ENCODE measurements at places on chromosomes 3 and 15.

DNA sequence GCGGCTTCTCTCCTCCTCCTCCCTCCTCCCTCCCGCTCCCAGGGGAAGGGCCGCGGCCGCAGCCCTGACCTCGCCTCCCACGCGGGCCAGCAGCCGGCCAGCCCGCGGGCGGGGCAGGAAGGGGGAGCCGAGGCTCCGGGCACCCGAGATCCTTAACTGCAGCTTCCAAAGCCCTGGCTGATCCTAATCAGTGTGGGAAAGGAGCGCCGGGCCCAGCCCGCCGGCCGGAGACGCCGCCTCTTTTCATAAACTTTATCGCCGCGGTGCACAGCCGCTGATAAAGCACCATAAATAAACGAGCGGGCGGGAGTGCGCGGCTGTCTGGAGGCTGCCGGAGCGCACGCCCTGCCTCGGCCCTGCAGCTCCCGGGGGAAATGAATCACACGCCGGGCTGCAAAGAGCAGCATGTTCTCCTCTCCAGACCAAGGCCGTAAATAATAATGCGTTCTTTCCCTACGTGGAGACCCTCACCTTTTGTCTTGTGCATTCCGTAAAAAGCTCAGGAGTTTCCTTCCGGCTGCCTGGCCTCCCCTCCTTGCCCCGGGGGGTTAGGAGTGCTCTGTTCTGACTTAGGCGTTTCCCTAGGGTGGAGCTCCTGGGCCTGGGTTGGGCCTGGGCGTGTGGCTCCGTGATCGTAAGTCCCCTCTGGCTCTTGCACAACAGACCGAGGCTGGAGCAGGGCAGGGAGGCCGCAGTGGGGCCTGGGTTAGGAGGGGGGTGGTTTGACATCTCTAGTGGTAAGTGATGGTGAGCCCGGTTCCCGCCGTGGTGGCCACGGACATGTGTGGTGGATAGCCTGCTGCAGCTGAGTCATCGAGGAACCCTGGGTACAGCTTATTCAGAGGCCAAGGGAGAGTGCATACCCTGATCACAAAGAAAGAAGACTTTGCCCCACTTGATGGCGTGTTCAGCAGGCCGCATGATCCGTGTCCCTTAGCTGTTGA is 132.6 kb upstream of the HES1 start:
- H3K27me3 ChIP-seq = no peaks in the 10 kb centered on the region
- DNase-seq = peak; percentile 71
- peaks cover 34% of the 10 kb centered on the region for H3K4me1 ChIP-seq
- no peaks in the 10 kb centered on the region for H3K36me3 ChIP-seq
- peak overlapping the region; percentile 72 for H3K27ac ChIP-seq
- peak overlapping the region; percentile 47 for H3K4me3 ChIP-seq

DNA sequence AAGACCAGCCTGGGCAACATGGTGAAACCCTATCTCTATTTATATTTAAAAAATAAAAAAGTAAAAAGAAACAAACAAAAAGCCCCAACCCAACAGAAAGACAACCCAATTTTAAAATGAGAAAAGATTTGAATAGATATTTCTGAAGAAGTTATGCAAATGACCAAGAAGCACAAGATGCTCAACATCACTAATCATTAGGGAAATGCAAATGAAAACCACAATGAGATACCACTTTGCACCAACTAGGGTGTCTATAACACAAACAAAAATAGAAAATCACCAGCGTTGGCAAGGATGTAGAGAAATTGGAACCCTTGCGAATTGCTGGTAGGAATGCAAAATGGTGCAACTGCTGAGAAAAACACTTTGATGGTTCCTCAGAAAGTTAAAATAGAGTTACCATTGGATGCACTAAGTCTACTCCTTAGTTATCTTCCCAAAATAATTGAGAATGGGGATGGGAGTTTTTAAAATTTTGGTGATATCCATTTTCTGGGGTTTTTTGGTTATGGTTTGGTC is 45.8 kb upstream of the CCNB2 start:
- DNase-seq = no peak
- H3K4me3 ChIP-seq = no peak overlapping the region
- no peaks in the 10 kb centered on the region for H3K4me1 ChIP-seq
- no peaks in the 10 kb centered on the region for H3K27me3 ChIP-seq
- no peak overlapping the region for H3K27ac ChIP-seq

DNA sequence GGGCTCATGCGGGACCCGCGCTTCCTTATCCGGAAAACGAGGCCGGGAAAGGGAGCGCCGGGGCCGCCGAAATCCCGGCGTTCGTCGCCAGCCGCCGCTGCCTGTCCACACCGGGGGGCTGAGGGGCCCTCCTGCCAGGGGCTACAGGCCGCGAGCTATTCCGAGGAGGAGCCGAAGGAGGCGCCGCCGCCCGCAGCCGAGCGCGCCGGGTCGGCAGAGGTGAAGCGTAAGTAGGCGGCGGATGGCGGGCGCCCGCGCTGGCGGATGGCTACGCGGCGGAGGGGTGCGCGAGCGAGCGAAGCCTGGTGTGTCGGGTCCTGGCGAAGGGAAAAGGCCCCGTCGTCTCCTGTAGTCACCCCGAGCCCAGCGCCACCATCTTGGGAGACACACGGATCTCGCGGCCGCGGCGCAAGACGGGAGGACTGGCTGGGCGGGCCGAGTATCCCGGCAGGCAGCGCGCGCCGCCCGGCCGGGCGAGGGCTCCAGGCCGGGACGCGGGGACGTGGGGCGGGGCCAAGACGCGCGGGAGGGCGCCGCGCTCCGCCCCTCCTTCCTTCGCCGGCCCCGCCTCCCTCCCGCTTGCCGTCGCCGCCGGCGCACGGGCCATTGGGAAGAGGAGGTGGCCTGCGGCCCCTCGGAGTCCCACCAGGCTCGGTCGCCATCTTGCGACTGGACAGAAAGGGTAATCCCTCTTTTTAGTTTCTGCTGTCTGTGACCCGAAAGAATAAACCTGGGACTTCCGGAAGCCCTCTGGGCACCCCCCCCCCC is at the start of gene UBE3A:
UBE3A (minus strand) TSS at position 424 of the 768 bp plus-strand sequence. CDS start 29,917 bp downstream, outside the sequence.
- peak; percentile 30 for DNase-seq
- H3K4me1 ChIP-seq = peaks cover 4% of the 10 kb centered on the region
- peak within 1 kb of the TSS; percentile 94 for H3K27ac ChIP-seq
- H3K36me3 ChIP-seq = no peaks in the 10 kb centered on the region
- H3K4me3 ChIP-seq = peak within 1 kb of the TSS; percentile 95

GRCh38 chr3:109442531-109442930 is 105.2 kb upstream of the DPPA4 start:
- no peak overlapping the region for H3K4me3 ChIP-seq
- H3K27ac ChIP-seq = no peak overlapping the region
- H3K27me3 ChIP-seq = no peaks in the 10 kb centered on the region
- DNase-seq = no peak

- no peaks in the 10 kb centered on the region for H3K36me3 ChIP-seq
- no peaks in the 10 kb centered on the region for H3K27me3 ChIP-seq
- H3K4me3 ChIP-seq = no peak overlapping the region
- H3K27ac ChIP-seq = no peak overlapping the region
Measured at GRCh38 chr3:101829874-101830273, 19.4 kb upstream of the NFKBIZ start.

GRCh38 chr3:124882816-124883747 is 4.1 kb downstream of the ITGB5 start:
- peaks cover 64% of the 10 kb centered on the region for H3K4me1 ChIP-seq
- H3K4me3 ChIP-seq = no peak overlapping the region
- no peaks in the 10 kb centered on the region for H3K27me3 ChIP-seq

- no peak overlapping the region for H3K4me3 ChIP-seq
- no peaks in the 10 kb centered on the region for H3K4me1 ChIP-seq
- no peak overlapping the region for H3K27ac ChIP-seq
- no peaks in the 10 kb centered on the region for H3K27me3 ChIP-seq
- DNase-seq = no peak
Measured at GRCh38 chr3:132788301-132788671, 66.1 kb upstream of the NPHP3 start.

DNA sequence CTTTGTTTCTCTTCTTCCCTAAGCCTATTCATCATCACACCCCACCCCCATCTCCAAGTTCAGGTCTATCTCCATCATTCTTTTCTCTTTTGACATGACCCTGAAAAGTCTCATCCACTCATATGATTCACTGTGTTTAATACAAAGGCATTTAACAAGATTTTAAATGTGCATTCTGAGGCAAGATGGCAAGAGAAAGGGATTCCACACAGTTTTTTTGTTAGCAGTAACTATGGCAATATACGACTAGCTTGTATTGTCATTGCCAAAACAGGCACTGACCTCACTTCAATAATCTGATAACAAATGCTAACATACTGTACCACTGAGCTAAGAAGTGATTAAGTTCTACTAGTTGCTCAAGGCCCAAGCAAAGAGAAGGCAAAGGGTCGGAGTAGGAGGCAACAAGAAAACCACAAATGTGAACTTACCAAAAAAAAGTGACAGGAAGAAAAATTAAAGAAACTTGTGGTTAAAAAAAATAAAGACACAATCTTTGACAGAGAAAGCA is 53.2 kb downstream of the FBN1 start:
- H3K4me1 ChIP-seq = no peaks in the 10 kb centered on the region
- H3K27ac ChIP-seq = no peak overlapping the region
- no peaks in the 10 kb centered on the region for H3K36me3 ChIP-seq
- no peak overlapping the region for H3K4me3 ChIP-seq

- H3K27me3 ChIP-seq = no peaks in the 10 kb centered on the region
- DNase-seq = no peak
- peak overlapping the region; percentile 86 for H3K4me3 ChIP-seq
- peaks cover 20% of the 10 kb centered on the region for H3K4me1 ChIP-seq
- peak overlapping the region; percentile 86 for H3K27ac ChIP-seq
- no peaks in the 10 kb centered on the region for H3K36me3 ChIP-seq
Measured at GRCh38 chr3:51671734-51672475, 853 bp downstream of the TEX264 start.

- H3K4me1 ChIP-seq = no peaks in the 10 kb centered on the region
- DNase-seq = no peak
- no peaks in the 10 kb centered on the region for H3K27me3 ChIP-seq
- H3K27ac ChIP-seq = no peak overlapping the region
- H3K4me3 ChIP-seq = no peak overlapping the region
Measured at GRCh38 chr3:45035441-45036301, 9.6 kb downstream of the CLEC3B start.

GRCh38 chr15:66803182-66803729 is 101.2 kb downstream of the SMAD6 start:
- no peak overlapping the region for H3K4me3 ChIP-seq
- peak; percentile 80 for DNase-seq
- H3K27me3 ChIP-seq = no peaks in the 10 kb centered on the region
- H3K27ac ChIP-seq = peak overlapping the region; percentile 99
- H3K36me3 ChIP-seq = no peaks in the 10 kb centered on the region

DNA sequence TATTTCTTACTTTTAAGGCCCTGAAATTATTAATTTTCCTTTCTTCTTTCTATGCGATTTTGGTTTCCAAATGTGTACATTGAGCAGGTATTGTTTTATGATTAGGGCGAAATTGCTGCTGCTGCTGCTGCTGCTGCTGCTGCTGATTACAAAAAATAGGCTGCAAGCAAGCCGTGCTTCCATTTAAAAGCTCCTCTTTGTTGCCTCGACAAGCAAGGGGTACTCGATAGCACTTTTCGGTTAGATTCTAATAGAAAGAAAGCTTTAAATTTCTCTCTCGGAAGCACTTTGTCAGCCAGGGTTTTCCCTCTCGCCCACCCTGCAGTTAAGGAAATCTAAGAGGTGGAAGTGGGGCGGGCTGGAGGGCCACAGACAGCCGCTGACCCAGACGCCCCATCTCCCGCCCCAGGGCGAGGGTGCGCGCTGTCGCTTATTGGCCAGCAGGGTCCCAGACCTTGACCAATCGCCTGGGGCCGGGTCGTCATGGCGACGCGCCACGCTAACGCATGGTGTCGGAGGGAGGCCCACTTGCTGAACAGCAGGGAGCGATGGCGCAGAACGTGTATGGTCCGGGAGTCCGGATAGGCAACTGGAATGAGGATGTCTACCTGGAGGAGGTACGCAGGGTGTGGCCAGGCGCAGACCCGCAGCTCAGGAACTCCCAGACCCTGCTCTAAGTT is at the start of gene CFAP161:
CFAP161 (plus strand) TSS at position 489 of the 680 bp plus-strand sequence; CDS start at position 549, 60 bp downstream.
- H3K27ac ChIP-seq = no peak within 1 kb of the TSS
- DNase-seq = no peak
- H3K4me1 ChIP-seq = no peaks in the 10 kb centered on the region
- H3K4me3 ChIP-seq = peak within 1 kb of the TSS; percentile 14
- H3K36me3 ChIP-seq = no peaks in the 10 kb centered on the region

- H3K27ac ChIP-seq = no peak overlapping the region
- no peak for DNase-seq
- H3K36me3 ChIP-seq = no peaks in the 10 kb centered on the region
- H3K4me1 ChIP-seq = no peaks in the 10 kb centered on the region
- no peaks in the 10 kb centered on the region for H3K27me3 ChIP-seq
Measured at GRCh38 chr15:62880278-62880677, 162.3 kb upstream of the TPM1 start.

- DNase-seq = no peak
- H3K36me3 ChIP-seq = no peaks in the 10 kb centered on the region
- no peak overlapping the region for H3K4me3 ChIP-seq
- H3K27ac ChIP-seq = peak overlapping the region; percentile 31
- no peaks in the 10 kb centered on the region for H3K4me1 ChIP-seq
- H3K27me3 ChIP-seq = no peaks in the 10 kb centered on the region
Measured at GRCh38 chr15:33098094-33099058, 96.1 kb downstream of the FMN1 start.

GRCh38 chr3:156859578-156859977 is 33.4 kb downstream of the LEKR1 start:
- no peak overlapping the region for H3K4me3 ChIP-seq
- no peaks in the 10 kb centered on the region for H3K36me3 ChIP-seq
- no peaks in the 10 kb centered on the region for H3K27me3 ChIP-seq
- no peak overlapping the region for H3K27ac ChIP-seq

DNA sequence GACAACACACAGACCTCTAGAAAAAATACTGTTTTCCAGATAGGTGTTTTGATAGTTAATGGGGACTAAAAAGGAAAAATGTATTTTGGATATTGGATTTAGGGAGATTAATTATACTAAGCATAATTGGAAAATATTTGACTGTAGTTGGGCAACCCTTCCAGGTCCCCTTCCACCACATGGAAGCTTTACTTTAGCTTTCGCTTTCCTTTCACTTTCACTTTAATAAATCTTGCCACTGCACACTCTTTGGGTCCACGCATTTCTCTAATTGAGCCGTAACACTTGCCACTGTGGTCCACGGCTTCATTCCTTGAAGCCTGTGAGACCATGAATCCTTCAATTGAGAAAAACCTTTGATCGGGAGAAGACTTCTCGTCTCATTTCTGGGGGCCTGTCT is 15.5 kb downstream of the GLDN start:
- H3K27ac ChIP-seq = no peak overlapping the region
- H3K4me1 ChIP-seq = no peaks in the 10 kb centered on the region
- H3K36me3 ChIP-seq = no peaks in the 10 kb centered on the region
